ENCODE measurements at places on chromosomes 13 and 19. TPM values are rescaled to one million over a fixed set of nuclear protein-coding genes. Genes with fewer than 3 reads are reported as not detected.
A peak's percentile ranks its signal among the peaks of the same experiment; 100 is the strongest.

PABPC3 gene
- total RNA-seq = 1.2 TPM

PLIN5 gene
- 3.5 TPM for total RNA-seq

IGLON5 gene
- total RNA-seq = 29.4 TPM

GRCh38 chr19:20787786-20788185 is 11.7 kb downstream of the ZNF66 start:
- no peaks in the 10 kb centered on the region for H3K4me1 ChIP-seq
- H3K27ac ChIP-seq = no peak overlapping the region
- no peak overlapping the region for H3K4me3 ChIP-seq
- no peak for DNase-seq

- H3K4me3 ChIP-seq = no peak overlapping the region
- no peaks in the 10 kb centered on the region for H3K27me3 ChIP-seq
- no peaks in the 10 kb centered on the region for H3K4me1 ChIP-seq
- DNase-seq = no peak
- no peak overlapping the region for H3K27ac ChIP-seq
Measured at GRCh38 chr13:42524487-42525034, 49.4 kb upstream of the TNFSF11 start.

DNA sequence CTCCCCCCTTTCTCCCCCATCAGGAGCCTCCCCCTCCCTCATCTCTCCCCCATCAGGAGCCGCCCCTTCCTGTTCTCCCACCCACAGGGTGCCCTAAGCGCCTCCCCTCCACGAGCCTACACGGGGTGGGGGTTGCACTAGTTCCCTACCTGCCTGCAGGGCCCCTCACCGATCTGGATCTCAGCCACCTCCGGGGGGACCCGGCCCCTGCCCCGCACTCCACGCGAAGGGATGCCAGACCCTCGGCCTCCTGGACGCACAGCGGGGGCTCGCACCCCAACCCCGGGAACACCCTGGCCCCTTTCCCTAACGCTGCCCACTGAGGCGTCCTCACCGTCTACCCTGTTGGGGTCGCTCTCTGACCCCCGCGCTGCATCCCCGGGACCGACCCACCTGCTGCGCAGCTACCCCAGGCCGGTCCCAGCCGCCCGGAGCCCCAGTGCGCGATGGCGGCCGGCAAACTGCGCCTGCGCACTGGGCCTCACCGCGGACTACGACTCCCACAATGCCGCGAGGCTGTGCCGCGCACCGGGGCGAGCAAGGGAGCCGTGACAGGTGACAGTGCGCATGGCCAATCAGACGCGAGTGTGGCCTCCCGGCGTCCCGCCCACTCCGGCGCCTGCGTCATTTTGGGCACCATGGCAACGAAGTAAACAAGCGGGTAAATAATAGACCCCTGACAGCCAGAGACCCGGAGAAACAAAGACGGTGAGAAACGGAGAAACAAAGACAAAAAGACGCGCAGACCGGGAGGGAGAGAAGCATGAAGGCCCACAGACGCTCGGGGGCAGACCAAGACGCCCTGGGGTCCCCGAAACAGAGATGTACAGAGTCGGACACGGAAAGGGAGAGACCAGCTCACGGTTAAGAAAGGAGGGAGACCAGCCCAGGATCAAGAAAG is at the start of gene ZSCAN18:
ZSCAN18 (minus strand) TSS at position 451 of the 901 bp plus-strand sequence. CDS start 7,964 bp downstream, outside the sequence.
- no peaks in the 10 kb centered on the region for H3K27me3 ChIP-seq
- H3K27ac ChIP-seq = peak within 1 kb of the TSS; percentile 86
- H3K4me1 ChIP-seq = no peaks in the 10 kb centered on the region
- H3K36me3 ChIP-seq = no peaks in the 10 kb centered on the region
- peak; percentile 99 for DNase-seq

NLRP4 gene
- 0.19 TPM for total RNA-seq

GRCh38 chr13:113602291-113602988 is 17.9 kb downstream of the TFDP1 start:
- H3K36me3 ChIP-seq = no peaks in the 10 kb centered on the region
- no peak overlapping the region for H3K27ac ChIP-seq
- no peak overlapping the region for H3K4me3 ChIP-seq
- no peak for DNase-seq
- no peaks in the 10 kb centered on the region for H3K4me1 ChIP-seq

TBXA2R gene
- 0.82 TPM for total RNA-seq

GRCh38 chr13:46348961-46349360 is 38.1 kb downstream of the RUBCNL start:
- no peak overlapping the region for H3K27ac ChIP-seq
- no peaks in the 10 kb centered on the region for H3K36me3 ChIP-seq
- no peaks in the 10 kb centered on the region for H3K4me1 ChIP-seq

TINCR gene
- 0.97 TPM for total RNA-seq

DNA sequence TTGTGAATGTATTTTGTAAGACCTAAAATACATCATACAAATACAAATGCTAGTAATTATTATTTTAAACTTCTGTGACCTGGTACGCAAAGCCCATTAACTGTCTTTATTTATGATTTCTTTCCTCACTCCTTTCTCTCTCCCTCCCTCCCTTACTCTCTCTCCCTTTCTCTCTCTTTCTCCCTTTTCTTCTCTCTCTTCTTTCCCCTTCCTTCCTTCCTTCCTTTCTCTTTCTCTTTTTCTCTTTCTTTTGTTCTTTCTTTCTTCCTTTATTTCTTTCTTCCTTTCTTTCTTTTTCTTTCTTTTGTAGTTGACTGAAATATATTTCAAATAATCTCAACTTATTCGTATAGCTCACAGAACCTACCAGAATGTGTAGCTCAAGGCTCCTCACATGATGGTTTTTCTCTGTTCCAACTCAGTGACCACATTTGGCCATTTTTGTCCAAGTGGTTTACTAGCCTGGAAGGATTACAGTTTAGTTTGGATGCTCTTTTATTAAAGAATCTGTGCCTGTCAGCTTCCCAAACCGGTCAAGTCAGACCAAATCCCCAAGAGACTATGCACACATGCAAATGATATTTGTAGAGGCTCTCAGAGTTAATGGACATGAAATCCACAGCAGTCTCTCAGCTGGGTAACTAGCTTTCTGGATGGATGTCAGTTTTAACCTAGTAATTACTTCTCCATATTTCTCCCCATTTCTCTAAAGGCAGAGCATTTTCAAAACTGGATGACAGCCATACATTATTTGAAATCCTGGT is 71.7 kb downstream of the POSTN start:
- H3K36me3 ChIP-seq = no peaks in the 10 kb centered on the region
- H3K4me3 ChIP-seq = no peak overlapping the region
- no peaks in the 10 kb centered on the region for H3K4me1 ChIP-seq
- H3K27ac ChIP-seq = no peak overlapping the region
- H3K27me3 ChIP-seq = no peaks in the 10 kb centered on the region
- DNase-seq = no peak

CPB2 gene
- not detected for total RNA-seq

DNA sequence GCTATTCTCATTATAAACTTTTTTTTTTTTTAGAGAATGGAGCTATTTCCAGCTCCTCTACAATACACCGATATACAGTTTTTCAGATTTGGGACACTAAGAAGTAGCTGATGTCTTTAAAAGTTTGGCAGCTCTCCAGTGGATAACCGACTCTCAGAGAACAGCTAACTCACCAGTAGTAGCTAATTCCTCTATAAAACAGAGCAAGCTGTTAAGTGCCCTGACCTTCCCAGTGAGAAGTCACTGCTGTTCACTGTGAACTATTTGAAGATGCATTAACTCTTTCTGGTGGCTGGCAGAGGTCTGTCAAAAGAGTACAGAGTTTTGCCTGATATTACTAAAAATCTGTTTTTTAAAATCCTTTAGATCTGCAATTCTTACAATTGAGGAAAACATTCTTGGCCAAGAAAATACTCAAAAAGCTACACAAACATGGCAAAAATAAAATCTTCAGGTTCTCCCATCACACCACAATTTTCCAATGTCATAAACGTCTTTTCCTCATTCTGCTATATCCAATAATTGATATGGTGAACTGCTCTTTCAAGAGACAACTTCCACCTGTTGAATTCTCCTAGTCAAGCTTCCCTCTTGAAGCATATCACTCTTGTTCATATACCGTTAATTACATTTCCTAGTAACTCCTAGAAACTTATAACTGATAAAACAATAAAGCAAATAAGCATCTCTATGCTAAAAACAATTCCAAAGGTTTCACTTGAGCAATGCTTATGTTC is 44.2 kb downstream of the TBC1D4 start:
- no peak overlapping the region for H3K27ac ChIP-seq
- H3K4me1 ChIP-seq = no peaks in the 10 kb centered on the region
- DNase-seq = no peak
- H3K4me3 ChIP-seq = no peak overlapping the region

DNA sequence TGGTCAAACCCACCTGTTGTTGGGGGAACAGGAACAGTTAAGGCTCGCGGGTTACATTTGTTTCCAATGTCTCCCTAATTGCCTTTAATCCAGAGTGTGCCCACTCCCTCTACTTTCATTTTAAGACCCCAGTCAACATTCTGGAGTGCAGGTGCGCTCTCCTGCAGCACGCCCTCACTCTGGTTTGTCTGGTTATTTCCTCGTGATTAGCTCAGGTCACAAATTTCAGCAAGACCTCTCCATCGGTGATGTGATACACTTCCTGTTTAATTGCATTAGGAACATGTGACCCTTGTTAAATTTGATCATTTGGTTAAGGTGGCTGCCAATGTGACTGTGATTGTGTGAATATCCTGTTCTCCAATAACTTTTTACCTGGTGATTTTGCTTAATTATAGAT is 53.0 kb downstream of the TEX29 start:
- no peaks in the 10 kb centered on the region for H3K27me3 ChIP-seq
- H3K27ac ChIP-seq = no peak overlapping the region
- no peak overlapping the region for H3K4me3 ChIP-seq
- H3K36me3 ChIP-seq = no peaks in the 10 kb centered on the region
- no peak for DNase-seq

DNA sequence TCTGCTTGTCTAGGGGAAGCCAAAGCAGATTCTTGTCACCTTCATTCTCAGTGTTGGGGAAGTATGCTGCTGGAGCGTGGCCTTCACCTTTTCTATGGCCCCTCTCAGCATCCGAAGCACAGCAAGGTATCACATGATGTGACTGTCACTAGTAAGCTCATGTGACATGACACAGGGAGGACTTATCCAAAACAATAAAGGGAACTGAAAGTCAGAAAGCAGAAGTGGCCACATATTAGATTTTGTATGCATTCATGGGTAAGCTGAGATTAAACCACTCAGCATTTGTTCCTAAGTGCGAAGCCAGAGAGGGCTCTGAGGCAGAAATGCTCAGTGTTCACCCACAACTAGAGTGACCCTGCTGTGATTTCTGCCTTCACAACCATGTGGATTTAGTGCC is 72.8 kb upstream of the PCDH8 start:
- no peak overlapping the region for H3K27ac ChIP-seq
- DNase-seq = no peak
- H3K4me3 ChIP-seq = no peak overlapping the region
- H3K36me3 ChIP-seq = no peaks in the 10 kb centered on the region

DNA sequence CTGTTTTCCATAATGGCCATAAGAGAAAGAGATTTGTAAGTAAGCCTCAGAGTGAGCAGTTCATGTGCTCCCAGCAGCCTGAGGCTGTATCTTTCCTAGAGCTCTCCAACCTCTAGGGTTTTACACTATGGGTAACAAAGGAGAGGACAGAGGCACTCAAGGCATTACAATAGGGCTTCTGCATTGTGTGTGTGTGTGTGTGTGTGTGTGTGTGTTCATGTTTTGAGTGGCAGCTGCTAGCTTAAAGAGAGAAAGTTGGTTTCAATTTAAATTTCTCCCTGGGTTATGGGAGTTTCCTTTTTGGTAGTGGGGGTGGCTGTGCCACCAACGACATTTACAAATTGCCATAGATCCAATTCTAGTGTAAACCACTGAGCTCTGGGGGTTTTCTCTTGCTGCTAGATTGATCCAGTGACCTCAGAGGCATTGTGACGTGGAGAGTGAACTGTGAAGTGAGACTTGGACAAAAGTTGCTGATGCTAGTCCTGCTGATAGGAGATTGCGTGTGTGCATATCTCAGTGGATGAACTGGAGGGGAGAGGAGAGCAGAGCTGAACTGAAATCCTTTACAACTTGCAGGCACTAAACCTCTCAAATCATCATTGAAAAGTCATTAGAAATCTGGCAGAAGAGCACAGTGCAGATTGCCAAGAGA is 67.2 kb upstream of the OLFM4 start:
- DNase-seq = peak; percentile 61
- peaks cover 14% of the 10 kb centered on the region for H3K27me3 ChIP-seq
- H3K4me3 ChIP-seq = no peak overlapping the region
- H3K4me1 ChIP-seq = peaks cover 49% of the 10 kb centered on the region

GRCh38 chr13:110062077-110062776 is 244.7 kb downstream of the COL4A1 start:
- no peak overlapping the region for H3K4me3 ChIP-seq
- H3K4me1 ChIP-seq = no peaks in the 10 kb centered on the region
- H3K36me3 ChIP-seq = no peaks in the 10 kb centered on the region
- H3K27me3 ChIP-seq = no peaks in the 10 kb centered on the region

CGB2 gene
- not detected for total RNA-seq

GRCh38 chr19:55188625-55189024 is 8.5 kb upstream of the SYT5 start:
- H3K36me3 ChIP-seq = no peaks in the 10 kb centered on the region
- no peaks in the 10 kb centered on the region for H3K4me1 ChIP-seq
- no peak overlapping the region for H3K27ac ChIP-seq
- DNase-seq = no peak
- H3K27me3 ChIP-seq = no peaks in the 10 kb centered on the region
- H3K4me3 ChIP-seq = no peak overlapping the region

- no peaks in the 10 kb centered on the region for H3K27me3 ChIP-seq
- H3K36me3 ChIP-seq = 0 out of 2 replicates have a peak, but pooled peaks cover under 1% of the 10 kb centered on the region
- H3K4me3 ChIP-seq = peak overlapping the region; percentile 89
- H3K4me1 ChIP-seq = no peaks in the 10 kb centered on the region
Measured at GRCh38 chr19:21463449-21464105, 41.8 kb upstream of the ZNF429 start.

KIR2DL4 gene
- total RNA-seq = not detected

CBLC gene
- total RNA-seq = 27.1 TPM

DNA sequence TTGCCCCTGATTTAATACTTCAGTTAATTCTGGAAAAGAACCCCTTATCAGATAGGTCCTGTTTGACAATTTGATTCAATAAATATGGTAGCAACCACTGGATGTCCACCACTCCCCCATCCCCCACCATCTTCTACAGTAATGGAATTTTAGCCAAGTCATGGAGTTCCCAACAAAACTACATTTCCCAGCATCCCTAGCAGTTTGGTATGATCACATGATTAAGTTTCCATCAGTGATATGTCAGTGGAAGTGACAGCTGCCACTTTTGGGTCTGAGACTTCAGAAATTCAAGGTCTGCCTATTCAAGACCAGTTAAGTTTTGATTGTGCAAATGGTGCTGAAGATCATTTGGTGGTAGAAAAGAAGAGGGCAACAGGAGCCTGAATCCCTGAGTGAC is 85.5 kb downstream of the CACNA1A start:
- no peaks in the 10 kb centered on the region for H3K4me1 ChIP-seq
- DNase-seq = peak; percentile 71
- no peak overlapping the region for H3K27ac ChIP-seq
- no peaks in the 10 kb centered on the region for H3K27me3 ChIP-seq

PRKD2 gene
- 68.0 TPM for total RNA-seq

PGLYRP2 gene
- total RNA-seq = not detected

GRCh38 chr19:23822735-23823134 is 64.0 kb upstream of the ZNF681 start:
- H3K27me3 ChIP-seq = no peaks in the 10 kb centered on the region
- no peaks in the 10 kb centered on the region for H3K4me1 ChIP-seq
- no peak for DNase-seq
- peaks cover 29% of the 10 kb centered on the region for H3K36me3 ChIP-seq
- H3K27ac ChIP-seq = no peak overlapping the region

CEACAM3 gene
- total RNA-seq = not detected

- no peak overlapping the region for H3K4me3 ChIP-seq
- H3K4me1 ChIP-seq = no peaks in the 10 kb centered on the region
- no peaks in the 10 kb centered on the region for H3K27me3 ChIP-seq
- H3K36me3 ChIP-seq = no peaks in the 10 kb centered on the region
Measured at GRCh38 chr13:80509264-80509663, 168.3 kb upstream of the SPRY2 start.

ATCAY gene
- 45.7 TPM for total RNA-seq

NPAS1 gene
- total RNA-seq = 5.0 TPM
